ENCODE measurements at places on chromosomes 1 and 21.

DNA sequence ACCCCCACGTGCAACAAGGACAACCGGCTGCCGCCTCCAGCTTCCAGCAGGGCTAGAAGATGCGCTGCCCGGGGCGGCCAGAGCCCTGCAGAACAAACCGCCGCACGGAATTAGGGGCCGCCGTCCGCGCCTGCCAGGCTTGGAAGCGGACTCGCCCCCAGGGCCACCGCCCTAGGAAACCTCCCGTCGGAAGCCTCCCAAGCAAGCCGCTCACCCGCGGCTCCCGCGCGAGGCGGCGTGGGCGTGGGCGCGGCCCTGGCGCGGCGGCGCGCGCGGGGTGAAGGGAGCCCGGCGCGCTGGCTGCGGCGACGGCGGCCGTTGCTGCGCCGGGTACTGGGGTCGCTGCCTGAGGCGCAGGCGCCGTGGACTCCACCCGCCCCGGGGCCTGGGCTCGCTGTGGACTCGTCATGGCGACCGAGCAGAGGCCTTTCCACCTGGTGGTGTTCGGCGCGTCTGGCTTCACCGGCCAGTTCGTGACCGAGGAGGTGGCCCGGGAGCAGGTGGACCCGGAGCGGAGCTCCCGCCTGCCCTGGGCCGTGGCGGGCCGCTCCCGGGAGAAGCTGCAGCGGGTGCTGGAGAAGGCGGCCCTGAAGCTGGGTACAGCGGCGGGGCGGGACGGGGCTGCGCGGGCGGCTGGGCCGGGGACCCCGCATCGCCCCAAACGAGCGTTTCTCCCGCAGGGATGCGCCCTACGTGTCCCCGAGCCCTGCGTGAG is at the start of gene SCCPDH:
Gene SCCPDH, plus strand, starts transcription at position 394 of the 715 bp plus-strand sequence. Its CDS starts 14 bp downstream, at position 408.
- peak; percentile 39 for DNase-seq

- no peak for DNase-seq
Observed at GRCh38 chr1:69263921-69264391, 303.8 kb upstream of the LRRC7 start.

DNA sequence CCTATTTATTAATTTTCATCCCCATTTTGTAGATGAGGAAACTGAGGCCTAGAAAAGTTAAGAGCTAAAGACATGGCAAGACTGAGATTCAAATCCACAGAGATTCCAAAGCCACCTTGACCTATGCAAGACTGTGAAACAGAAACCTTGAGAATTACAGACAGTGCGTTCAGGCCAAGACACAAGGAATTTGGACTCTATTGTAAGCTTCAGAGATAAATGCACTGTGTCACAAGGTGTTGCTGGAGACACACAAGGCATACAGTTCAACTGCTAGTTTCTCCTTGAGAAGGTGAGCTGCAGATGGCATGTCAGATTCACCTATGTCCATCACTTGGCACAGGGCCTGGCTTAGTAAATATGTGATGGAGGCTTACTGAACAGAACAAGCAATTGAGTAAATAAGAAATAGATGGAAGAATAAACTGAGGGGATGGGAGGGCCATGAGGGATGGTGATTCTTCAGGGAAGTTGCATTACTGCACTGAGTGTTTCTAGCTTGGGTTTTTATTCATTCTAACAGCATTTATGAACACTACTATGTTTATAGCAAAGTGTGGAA is 215.0 kb downstream of the DAB1 start:
- no peak for DNase-seq

DNA sequence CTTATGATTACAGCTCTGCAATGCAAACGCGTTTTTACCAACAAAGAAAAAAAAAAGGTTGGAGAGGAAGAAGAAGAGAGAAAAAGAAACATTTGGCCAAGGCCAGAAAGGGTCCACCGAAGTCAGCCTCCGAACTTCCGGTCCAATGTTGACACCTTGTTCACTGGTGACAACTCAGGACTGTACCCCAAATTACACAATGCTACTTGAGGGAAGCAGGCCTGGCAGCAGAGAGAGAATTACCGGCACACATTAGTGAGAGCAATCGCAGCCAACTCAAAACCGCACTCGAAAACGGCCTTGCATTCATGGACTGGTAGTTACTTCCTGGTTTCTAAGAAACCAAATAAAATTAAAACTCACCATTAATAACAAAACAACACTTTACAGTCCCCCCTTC is 652.5 kb downstream of the KIF26B start:
- no peak for DNase-seq

- DNase-seq: no peak
Observed at GRCh38 chr1:1883092-1883873, 7.6 kb downstream of the GNB1 start.
